Tongue (tissue), 3 donors: ENCODE measurements at places on chromosomes 16 and 17. TPM values are rescaled to one million over a fixed set of nuclear protein-coding genes. Genes with fewer than 3 reads are reported as not detected.

Gene UMOD
- not detected for total RNA-seq

Gene RNU2-1
- not detected for total RNA-seq

Gene CTRL
- total RNA-seq = 0.51 TPM

Gene MBTPS1
- 96.9 TPM for total RNA-seq
